ENCODE measurements at places on chromosomes 7 and 10. TPM values are rescaled to one million over a fixed set of nuclear protein-coding genes. Genes with fewer than 3 reads are reported as not detected.

DNA sequence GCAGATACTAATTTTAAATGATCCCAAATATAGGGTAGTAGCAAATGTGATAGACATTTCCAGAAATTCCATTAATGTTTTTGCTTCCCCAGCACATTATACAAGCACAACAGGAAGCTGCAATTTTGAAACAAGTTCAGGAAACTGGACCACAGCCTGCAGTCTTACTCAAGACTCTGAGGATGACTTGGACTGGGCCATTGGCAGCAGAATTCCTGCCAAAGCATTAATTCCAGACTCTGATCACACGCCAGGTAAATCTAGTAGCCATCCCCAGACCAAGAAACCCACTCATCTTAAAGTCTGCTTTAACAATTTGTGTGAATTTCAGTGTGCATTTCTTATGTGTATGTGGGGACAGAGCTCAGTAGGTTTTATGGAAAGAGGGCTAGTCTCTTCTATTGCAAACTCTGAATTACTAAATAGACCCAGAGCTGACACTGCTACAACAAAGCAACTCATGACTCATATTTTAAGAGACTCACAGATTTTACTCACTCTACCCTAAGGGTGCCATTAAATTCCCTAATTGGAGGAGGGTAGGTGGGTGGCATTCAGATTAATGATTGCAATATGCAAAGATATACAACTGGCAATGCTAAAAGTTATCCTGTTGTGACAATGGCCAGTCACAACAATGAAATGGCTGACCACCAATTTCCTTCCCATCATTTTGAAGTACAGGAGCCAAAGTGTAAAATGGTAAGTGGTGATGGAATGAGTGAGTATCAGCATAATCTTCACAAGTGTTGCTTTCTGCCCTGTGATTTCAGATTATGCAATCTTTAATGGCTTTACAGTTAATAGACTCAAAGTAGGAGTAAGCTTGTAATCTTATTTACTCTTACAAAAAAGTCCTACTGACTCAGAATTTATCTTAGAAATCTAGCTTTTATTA lies 317.6 kb upstream of the PLXDC2 start:
- peak; percentile 8 for DNase-seq

Gene CFAP58
- 1.2 TPM for total RNA-seq

GRCh38 chr7:22827563-22827962 lies 4.9 kb upstream of the TOMM7 start:
- no peak for DNase-seq

DNA sequence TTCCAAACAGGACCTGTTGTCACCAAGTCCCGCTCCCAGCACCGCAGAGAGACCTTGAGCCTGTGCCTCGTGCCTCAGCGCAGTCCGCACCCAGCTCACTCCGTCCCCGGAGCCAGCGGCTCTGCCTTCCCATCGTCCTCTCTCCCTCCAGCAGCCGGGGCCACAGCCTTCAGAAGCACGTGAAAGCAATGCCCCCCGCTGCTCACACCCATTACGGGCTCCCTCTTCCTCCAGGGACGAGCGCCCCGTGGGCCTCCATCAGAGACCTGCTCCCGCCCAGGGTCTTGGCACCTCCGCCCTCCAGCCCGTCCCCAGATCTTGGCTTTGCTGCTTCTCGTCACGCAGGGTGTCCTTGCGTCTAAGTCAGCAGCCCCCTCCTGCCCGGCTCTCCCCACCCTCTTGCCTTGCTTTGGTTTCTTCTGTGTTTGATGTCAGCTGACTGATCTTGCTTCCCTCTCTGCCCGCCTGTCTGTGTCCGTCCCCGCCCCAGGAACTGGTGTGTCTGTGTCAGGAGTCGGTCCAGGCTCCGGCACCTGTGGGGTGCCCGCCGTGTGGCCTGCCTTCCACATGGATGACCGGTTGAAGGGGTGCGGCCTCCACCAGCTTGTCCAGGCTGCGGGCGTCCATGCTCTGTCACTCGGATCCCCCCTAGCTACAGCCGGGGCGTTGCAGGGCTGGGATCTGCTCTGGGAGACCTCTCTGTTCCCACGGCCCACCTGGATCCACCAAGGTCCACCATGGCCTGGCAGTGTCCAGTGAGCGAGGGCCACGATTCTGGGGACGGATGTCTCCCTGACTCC lies 61.9 kb downstream of the FOXL3 start:
- no peak for DNase-seq

GRCh38 chr7:139722604-139723003 lies 55.2 kb downstream of the HIPK2 start:
- DNase-seq = no peak

GRCh38 chr7:139752604-139753003 lies 25.2 kb downstream of the HIPK2 start:
- DNase-seq = no peak

Gene LIPK
- 0.13 TPM for total RNA-seq

DNA sequence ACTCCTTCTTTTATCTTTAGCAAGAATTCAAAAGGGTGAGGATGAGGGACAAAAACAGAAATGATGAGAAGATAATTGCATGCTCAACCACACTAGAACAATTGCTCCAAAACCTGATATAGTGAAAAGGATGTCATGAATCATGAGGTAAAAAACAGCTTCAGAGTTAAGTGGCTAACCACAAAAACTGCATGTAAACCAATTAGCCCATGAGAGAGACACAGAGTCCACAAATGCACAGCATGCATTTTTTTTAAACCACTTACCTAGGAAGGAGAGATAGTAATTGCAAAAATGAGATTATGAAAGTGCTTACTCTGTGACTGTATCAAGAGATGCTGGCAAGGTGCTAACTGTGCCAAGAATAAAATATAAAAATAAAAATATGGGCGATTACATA lies 132.9 kb downstream of the MBL2 start:
- peak; percentile 21 for DNase-seq

Gene C10orf143
- total RNA-seq = 0.26 TPM

- DNase-seq = no peak
These were observed 205.2 kb downstream of the TMEM26 start for GRCh38 chr10:61248013-61248412.

- no peak for DNase-seq
These were observed 350.9 kb downstream of the TNS3 start for GRCh38 chr7:47231032-47231431.

DNA sequence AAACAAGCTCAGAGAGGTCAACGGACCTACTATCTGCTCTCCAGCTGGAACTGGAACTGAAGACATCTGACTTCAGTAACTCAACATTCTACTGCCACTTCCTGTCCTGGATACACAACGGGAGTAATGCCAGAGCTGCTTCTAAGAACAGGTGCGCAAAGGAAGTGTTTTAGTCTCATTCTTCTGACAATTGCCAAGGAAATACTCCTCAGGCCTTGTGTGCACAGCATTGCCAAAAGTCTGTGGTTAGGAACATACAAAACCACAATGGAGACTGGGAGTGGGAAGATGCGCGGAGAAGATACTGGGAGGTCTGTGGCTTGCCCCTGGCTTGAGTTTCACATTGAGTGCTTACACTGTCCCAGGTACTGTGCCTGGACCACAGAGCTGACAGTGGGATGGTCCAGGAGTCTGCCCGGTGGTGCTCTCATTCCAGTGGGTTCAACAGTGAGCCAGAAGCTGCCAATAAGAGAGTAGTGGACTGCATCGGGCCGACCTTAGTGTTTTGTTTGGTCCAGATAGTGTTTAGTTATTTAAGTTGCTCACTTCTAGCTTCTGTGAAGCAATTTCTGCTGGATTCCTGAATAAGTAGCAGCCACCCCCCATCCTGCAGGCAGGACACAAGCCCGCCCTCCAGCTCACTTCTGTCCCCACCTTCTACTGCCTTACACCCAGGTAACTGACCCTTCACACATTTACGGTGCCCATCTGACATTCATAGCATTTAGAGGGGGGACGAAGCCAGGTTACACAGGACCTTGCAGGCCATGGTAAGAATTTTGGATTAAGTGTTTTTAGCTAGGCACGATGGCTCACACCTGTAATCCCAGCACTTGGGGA lies 10.3 kb downstream of the TBL2 start:
- no peak for DNase-seq

GRCh38 chr10:113292086-113292485 lies 260.8 kb upstream of the HABP2 start:
- no peak for DNase-seq

GRCh38 chr7:33276729-33277128 lies 147.4 kb downstream of the BBS9 start:
- DNase-seq = no peak

DNA sequence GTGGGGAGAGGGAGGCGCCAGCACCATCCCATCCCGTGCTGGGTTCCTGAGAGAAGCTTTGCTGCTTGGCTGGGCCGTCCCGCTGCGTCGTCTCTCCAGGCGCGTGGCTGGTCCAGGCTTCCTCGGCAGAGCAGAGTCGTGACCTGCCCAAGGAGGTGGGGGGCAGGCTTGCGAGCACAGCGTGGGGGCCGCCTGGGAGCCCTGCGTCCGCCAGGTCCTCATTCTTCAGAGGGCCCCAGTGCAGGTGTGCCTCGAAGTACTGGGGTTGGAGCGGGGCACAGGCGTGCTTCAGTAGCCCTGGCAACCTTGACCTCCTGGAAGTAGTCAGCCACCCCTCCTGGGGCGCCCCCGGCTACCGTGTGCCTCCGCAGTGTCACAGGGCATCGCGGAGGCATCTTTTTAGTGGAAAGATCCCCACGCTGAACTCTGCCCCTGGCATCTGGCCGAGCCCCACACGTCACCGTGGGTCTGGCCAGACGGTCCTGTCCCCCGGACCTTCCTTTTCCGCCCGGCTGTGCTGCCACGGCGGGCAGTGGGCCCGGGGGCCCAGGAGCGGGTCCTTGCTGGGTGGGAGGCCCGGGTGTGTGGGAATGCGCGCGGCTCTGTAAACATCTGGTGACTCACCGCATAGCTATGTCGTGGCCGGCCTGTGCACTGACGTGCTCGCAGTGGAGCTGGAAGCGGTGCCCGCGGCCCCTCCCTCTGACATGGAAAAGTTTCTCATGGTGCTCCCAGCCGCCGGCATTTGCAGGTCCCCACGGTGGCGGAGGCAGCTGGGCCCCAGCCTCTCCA lies 6.4 kb downstream of the MAFK start:
- DNase-seq = peak; percentile 88

Gene MDFIC
- total RNA-seq = 9.7 TPM

DNA sequence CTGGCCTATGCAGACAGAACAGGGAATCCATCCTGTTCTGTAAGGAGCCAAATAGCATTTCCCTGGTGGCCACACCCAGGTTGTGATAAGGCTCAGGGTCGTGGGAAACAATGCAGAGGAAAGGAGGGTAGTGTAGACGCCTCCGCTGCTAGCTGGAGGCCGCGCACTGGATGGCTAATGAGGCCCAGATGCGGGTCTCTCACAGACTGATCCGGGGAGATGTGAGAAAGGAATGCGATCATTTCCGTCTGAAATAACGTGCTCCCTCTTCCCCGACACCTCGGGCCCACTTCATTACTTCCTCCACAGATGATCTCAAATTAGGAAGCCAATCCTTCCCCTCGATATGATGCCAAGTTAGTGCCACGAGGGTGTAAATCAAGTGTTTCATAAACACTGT lies 203.3 kb downstream of the TAX1BP1 start:
- DNase-seq = no peak

DNA sequence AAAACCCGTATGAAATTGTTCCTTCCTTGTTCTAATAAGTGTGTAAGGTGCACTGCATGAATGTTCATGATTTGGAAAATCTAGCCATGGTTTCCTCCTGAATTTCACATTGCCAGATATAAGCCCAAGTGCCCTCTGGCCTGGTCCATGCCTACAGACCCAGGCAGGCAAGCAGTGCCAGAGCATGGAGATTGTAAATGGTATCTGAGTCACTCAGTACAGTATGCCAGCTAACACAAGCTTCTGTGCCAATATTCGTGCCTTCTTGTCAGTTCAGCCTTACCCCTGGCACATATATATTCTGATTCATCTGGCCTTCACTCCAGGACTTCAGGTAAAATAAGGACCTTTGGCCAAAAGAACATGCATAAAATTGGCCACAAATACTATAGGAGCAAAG lies 38.4 kb upstream of the PDE1C start:
- DNase-seq = no peak

Gene ANKRD22
- 5.3 TPM for total RNA-seq
